ENCODE measurements at places on chromosomes 13 and 19. TPM values are rescaled to one million over a fixed set of nuclear protein-coding genes. Genes with fewer than 3 reads are reported as not detected.

DNA sequence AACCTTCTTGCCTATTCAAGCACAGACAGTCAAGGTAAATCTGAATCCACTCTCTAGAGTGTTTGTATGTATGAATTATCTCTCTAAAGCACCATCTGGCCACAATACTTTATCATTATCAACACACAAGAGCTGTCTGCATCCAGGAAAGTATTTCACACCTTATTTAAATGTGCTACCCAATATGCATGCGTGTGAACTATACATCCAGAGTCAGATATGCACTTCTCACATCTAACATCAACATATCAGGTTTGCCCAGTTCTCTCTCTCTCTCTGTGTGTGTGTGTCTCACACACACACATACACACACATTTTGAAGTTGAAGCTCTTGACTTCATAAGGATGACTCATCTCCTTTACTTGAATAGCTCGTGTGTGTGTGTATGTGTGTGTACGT, 697.5 kb upstream of the PCDH20 start:
- no peak for DNase-seq

The ZNF600 gene
- 13.2 TPM for total RNA-seq

The ZNF134 gene
- total RNA-seq, result 41.2 TPM

DNA sequence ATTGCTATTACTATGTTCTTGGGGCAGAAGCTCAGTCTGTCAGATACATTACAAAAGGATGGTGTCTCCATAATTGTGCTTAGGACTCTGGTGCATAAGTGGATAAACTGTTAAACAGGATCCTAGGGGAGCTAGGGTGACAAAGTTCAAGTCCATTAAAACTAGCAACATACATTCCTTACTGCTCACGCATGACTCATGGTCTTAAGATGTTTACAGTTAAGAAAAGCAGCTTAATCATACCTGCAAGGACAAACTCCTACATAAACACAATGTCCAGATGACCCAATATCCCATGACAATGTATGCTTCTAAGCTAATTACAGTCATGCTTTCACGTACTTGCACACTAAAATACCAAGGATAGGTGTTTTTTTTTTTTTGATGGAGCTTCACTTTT, 3.5 kb upstream of the ZNF701 start:
- no peak for DNase-seq

DNA sequence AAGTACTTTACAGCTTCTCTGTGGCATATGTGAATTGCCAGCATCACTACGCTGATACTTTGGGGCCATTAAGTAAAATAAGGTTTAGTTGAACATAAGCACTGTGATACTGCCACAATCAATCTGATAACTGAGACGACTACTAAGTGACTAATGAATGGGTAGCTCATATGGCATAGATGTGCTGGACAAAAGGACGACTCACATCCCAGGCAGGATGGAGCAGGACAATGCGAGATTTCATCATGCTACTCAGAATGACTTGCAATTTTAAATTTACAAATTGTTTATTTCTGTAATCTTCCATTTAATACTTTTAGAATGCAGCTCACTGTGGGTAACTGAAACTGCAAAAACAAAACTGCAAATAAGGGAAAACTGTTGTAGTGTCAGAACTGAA, 13.6 kb downstream of the CCDC122 start:
- no peak for DNase-seq

The DIRAS1 gene
- total RNA-seq, result 47.1 TPM

The NLRP4 gene
- total RNA-seq, result not detected

DNA sequence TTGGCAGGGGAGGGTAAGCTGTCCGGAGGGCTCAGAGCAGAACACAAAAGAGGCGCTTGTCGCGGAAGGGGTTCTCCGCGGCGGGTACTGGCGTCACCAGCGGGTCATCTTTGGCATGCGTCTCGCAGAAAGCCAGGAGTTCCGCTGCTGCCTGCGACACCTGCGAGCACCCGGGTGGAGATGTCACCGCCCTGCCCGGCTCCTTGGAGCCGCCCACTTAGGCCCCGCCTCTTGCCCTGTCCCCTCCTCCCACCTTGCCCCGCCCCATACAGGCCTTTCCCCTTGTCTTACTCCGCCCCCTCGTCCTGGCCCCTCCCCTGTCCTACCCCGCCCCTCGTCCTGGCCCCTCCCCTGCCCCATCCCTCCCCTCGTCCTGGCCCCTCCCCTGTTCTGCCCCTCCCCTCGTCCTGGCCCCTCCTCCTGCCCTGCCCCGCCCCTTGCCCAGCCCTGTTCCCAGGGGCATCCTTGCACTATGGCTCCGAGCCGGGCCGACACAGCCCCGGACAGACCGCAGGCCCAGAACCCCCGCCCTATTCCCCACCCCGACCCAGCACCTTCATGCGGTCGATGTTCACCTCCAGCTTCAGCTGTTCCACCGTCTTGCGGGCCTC, 1.9 kb downstream of the GNG8 start:
- DNase-seq, result peak; percentile 94

DNA sequence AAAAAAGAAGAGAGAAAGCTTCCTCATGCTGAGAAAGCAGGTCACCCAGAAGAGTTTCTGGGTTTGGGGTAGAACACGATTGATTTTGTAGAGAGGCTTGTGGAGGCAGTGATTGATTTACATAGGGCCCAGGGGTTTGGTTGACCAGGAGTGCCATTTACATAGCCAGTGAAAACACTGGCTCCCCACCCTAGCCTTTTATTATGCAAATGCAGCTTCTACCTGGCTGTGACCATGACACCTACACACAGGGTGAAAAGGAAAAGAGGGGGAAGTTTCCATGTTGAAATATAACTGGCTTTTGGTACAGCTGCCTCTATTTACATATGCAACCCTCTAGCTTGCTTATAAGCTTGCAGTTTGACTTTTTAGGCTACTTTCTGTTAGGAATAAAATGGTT, 62.0 kb downstream of the ZNF100 start:
- DNase-seq, result no peak

Measured in glutamatergic neuron (in vitro differentiated cells).